ENCODE measurements at places on chromosomes 4 and X.

- no peak for DNase-seq
These were observed 196.8 kb upstream of the FSTL5 start for GRCh38 chr4:162360369-162361149.

- no peak for DNase-seq
These were observed 2054.9 kb downstream of the PCDH7 start for GRCh38 chr4:32775049-32775448.

GRCh38 chr4:108149588-108150380, 18.9 kb downstream of the LEF1 start:
- DNase-seq, result no peak

GRCh38 chr4:168694667-168695066, 197.8 kb downstream of the PALLD start:
- no peak for DNase-seq

DNA sequence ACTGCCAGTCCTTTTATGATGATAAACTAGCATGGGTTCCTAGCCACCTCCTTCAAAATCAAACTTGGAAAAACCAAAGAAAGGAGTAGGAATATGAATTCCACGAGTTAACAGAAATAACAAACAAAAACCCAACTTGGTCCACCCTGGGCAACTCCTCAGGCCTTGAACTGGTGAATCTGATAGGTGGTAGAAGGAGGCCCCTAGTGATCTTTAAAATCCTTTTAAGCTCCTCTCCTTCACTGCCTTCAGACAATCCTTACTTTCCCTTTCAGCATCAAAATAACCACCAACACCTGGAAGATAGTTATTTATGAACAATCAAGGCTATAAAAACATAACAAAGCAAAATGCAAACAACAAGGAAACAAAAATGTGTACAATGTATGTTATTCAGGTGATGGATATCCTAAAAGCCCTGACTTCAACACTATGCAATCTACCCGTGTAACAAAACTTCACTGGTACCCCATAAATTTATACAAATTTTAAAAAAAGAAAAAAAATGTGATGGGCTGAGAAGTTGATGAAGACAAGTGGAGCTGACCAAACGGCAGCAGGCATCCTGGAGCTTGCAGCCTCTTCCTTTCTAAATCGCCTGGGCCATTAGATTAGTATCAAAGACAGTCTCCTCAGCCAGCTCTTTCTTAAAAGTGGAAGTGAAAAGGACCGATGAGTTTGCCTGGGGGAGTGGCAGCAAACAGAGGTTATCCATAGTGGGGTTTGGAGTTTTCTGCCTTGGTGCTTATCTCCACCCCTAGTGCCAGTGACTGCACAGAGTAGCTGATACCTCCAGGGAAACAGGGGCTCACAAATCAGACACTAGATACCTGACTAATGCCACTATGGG, 179.6 kb downstream of the TMA16 start:
- no peak for DNase-seq
